ENCODE measurements at places on chromosomes 2 and 18. TPM values are rescaled to one million over a fixed set of nuclear protein-coding genes. Genes with fewer than 3 reads are reported as not detected.
A peak's percentile ranks its signal among the peaks of the same experiment; 100 is the strongest.

DNA sequence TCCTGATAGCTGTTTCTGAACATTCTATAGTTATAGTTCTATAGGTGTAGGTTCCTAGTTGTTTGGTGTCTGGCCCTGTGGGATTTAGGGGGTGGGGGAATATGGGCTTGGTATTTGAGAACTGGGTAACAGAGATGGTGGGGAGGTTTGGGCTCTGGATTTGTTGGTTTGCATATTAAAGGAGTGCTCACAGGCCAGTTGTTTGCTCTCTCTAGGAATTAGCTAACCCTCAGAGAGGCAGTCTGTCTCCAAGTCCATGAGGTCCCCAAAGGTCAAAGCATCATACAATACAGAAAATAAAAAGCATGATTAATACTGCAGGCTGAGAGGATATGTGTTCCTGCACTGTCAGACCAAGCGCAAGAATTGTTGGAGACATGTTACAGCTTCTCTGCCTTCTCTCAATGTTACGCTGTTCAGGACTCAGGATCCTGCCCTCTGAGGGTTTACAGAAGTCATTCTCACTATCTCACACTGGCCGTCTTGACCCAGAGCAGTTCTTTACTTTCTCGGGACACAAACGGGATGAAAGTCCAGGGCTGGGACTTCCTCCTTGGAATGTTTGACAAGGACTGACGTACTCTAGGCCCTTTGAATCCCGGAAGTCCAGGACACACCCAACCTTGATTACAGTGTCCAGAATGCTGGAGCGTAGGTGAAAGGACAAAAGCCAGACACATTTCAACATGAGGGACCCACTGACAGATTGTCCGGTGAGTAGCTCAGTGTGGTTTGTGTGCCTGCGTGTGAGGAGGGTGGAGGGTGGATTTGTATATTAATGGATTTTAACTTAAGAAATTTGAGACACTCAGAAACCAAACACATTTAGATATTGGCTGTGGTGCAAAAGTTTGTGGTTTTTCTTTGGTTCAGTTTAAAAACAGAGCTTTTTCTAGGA lies at the start of gene NOSTRIN:
Gene NOSTRIN, plus strand, starts transcription at position 677 of the 898 bp plus-strand sequence. Its CDS starts 10 bp downstream, at position 687.
- DNase-seq = peak; percentile 61

DNA sequence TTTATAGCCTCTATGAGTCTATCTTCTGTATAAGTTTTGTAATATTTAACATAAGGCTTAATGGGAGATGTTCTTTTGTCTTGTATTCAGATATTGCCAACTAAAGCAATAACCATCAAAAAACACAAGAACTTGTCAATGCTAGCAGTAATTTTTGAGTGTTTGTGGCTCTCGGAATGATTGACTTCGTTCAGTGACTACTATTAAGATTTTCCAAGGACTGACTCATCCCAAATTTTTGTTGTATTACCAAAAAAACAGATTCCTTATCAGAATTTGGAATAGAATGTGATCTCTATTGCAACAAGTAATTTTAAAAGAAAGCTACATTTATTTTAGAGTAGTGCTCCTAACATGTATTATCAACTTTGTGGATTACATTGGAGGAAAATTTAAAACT lies 8.1 kb downstream of the NABP1 start:
- DNase-seq = no peak

- DNase-seq = no peak
Observed at GRCh38 chr2:149015501-149015900, 23.0 kb upstream of the LYPD6B start.

DNA sequence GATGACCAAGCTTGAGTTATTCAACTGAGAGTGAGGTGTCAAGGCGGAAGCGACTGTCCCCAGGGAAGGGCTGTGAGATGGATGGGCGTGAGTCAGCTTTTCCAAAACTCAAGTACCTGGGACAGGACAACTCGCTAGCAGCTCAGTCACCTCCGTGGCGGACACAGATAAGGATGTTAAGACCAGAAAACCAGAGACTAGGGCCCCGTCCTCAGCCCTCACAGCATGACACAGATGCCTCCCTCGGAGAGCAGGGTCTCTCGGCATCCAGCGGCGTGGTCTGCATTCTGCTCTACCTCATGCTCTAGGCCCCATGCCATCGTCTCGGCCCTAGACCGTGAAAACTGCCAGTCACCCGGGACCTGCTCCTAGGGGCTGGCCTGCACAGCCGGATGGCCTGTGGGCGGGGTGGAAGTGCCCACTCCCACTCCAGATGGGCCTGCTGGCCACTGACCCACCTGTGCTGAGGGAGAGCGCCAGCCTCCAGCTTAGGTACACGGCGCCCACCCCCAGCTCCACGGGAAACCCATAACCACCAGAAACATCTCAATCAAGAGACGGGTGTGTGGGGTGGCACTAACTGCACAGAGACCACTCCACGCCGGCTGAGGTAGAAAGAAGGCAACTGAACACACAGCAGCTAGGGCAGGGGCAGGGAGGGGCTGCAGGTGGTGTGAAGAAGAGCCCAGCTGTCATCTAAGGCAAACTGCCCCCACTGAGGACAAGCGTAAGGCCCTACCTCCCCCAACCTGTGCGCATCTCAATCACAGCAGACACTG lies 39.8 kb downstream of the ANO7 start:
- no peak for DNase-seq

GRCh38 chr18:24231773-24232735 lies 93.2 kb downstream of the CABYR start:
- peak; percentile 36 for DNase-seq

- no peak for DNase-seq
Observed at GRCh38 chr2:203984-204383, 59.8 kb downstream of the SH3YL1 start.

GRCh38 chr2:200050921-200051610 lies 95.7 kb downstream of the MAIP1 start:
- peak; percentile 7 for DNase-seq

DNA sequence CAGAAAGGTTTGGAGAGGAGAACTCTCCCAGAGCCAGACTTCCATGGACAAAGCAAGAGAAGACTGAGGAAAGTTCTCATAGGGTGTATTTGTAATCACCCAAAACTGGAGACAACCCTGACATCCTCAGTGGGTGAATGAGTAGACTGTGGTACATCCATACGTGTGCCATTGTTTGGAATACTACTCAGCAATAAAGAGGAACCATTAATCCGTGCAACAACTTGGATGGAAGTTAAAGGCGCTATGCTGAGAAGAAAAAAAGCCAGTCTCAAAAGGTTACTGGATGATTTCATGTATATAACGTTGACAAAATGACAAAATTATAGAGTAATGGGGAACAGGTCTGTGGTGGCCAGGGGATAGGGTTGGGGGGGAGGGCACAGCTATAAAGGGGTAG lies 24.1 kb upstream of the TMEM214 start:
- DNase-seq = no peak

- peak; percentile 49 for DNase-seq
Observed at GRCh38 chr18:2961821-2962220, 51.1 kb downstream of the LPIN2 start.

GRCh38 chr2:192098814-192099491 lies 95.8 kb downstream of the TMEFF2 start:
- DNase-seq = no peak

DNA sequence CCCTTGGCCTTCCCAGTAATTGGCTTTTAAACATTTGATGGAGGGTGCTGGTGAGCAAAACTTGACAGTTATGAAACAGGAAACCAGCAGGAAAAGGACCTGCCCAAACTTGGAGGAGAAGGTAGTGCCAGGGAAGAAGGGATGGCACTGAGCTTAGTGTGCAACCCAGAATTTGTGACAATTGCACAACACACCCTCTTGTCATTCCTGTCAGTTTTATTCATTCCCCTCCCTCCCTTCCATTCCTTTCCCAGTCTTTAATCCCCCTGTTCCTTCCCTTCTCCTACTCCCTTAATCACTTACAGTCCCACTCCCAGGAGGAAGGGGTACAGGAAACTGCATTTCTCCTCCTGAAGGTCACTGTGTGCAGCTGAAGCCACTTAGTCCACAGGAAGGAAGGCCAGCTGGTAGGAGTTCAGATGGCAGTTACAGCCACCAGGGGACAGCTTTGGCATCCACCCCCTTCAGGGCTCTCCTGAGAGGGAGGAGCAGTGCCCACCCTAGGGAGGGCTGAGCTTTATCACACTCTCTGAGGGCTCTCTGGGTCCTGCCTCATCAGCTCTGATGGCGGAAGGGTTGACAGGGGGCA lies 24.0 kb upstream of the SIGLEC15 start:
- DNase-seq = no peak

- DNase-seq = no peak
Observed at GRCh38 chr2:165920748-165921147, 32.8 kb downstream of the TTC21B start.

The M1AP gene
- total RNA-seq = not detected

The SLC4A5 gene
- not detected for total RNA-seq

The GAL3ST2 gene
- total RNA-seq = not detected

The CTAGE1 gene
- not detected for total RNA-seq

The LAMA3 gene
- 2.4 TPM for total RNA-seq

The AGXT gene
- not detected for total RNA-seq

The GCKR gene
- total RNA-seq = not detected

Measured in M059J (cell line).